ENCODE measurements at places on chromosomes 4 and X. TPM values are rescaled to one million over a fixed set of nuclear protein-coding genes. Genes with fewer than 3 reads are reported as not detected.

Gene CXCR3
- 0.10 TPM for total RNA-seq

Gene TRAM1L1
- 0.40 TPM for total RNA-seq

Gene TMPRSS11F
- not detected for total RNA-seq

Gene HTRA3
- 20.3 TPM for total RNA-seq

All from A549 treated with GW870086 at 1 μM for 4 hours (cell line).